ENCODE measurements at places on chromosomes 1 and 21.

- no peak for DNase-seq
Measured at GRCh38 chr1:232483826-232484225, 146.1 kb downstream of the SIPA1L2 start.

- DNase-seq = no peak
Measured at GRCh38 chr1:202811296-202812175, 782 bp downstream of the PCAT6 start.

DNA sequence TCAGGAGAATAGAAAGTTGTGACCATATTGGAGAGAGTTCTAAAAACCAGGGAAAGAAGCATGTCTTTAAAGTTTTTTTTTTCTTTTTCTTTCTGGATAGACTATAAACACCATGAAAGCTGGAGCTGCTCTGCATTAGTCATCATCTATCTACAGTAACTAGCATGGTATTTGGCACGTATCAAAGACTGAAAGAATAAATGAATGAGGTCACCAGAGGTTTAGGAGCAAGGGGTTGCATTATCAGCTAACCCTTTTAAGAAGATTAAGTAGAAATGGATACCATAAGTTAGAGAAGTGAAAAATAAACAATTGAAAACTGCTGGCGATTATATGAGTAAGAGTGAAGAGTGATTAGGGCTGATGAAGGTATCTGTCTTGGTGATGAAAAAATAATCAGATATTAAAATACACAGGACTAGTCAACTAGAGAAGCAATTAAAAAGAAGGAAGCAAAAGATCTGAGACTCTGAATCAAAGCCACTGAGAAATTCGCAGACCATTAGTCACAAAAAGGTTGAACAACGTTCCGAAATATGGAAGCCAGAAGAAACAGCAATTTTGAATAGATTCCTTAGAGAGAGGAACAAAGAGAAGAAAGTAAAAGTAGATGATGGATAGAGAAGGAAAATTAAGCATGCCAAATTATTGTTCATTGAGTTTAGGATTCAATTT is 536.4 kb downstream of the DPYD start:
- DNase-seq = no peak

GRCh38 chr1:40092241-40092640 is 4.8 kb downstream of the PPT1 start:
- no peak for DNase-seq

DNA sequence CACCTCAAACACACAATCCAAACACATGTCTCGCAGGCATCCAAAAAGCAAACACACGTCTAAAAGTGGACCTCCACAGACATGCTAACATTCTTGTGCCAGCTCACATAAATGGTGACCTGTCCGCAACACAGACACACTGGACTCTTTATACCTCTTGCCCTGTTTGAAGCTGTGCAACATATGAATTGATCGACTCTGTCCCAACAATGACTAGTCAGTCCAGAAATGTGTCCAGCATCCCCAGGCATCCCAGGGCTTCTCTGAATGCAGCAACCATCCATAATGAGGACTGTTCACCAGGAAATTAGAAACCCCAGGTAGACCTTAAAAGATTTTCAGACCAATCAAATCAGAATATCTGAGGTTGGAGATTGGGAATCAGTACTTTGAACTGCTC is 3.2 kb downstream of the DDR2 start:
- DNase-seq = no peak

DNA sequence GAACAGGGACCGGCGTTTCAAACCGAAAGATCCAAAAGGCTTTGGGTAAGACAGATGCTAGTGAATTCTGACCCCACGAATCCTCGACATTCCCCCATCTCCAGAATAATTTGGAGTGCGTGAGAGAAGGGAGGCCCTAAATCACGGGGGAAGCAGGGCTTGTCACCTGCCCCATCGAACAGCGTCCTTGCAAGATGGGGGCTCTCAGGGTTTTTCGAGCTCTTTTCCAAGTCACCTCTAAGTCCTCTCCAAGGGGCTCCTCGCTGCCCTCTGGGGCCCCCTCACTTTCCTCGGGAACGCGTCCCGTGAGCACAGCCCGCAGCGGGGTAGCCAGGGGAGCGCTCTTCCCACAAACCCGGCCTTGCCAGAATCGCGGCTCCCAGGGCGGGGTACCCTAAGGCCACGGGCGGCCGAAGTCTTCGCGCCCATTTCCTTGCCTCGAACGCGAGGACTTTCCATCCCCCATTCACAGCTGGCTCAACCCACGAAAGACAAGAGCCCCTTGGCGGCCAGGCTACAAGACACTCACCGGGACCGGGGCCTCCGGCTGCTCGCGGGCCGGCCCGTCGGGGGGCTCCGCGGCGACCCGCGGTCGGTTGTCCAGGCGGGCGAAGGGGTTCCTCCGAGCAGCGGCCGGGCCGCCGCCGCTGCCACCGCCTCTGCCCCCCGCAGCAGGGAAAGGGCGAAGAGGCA is 546 bp downstream of the DONSON start:
- DNase-seq = no peak

- no peak for DNase-seq
Measured at GRCh38 chr1:37175666-37176215, 141.4 kb upstream of the GRIK3 start.

GRCh38 chr1:2345297-2346075 is 45.9 kb downstream of the MORN1 start:
- no peak for DNase-seq

GRCh38 chr1:237126180-237126579 is 84.2 kb downstream of the RYR2 start:
- DNase-seq = no peak

DNA sequence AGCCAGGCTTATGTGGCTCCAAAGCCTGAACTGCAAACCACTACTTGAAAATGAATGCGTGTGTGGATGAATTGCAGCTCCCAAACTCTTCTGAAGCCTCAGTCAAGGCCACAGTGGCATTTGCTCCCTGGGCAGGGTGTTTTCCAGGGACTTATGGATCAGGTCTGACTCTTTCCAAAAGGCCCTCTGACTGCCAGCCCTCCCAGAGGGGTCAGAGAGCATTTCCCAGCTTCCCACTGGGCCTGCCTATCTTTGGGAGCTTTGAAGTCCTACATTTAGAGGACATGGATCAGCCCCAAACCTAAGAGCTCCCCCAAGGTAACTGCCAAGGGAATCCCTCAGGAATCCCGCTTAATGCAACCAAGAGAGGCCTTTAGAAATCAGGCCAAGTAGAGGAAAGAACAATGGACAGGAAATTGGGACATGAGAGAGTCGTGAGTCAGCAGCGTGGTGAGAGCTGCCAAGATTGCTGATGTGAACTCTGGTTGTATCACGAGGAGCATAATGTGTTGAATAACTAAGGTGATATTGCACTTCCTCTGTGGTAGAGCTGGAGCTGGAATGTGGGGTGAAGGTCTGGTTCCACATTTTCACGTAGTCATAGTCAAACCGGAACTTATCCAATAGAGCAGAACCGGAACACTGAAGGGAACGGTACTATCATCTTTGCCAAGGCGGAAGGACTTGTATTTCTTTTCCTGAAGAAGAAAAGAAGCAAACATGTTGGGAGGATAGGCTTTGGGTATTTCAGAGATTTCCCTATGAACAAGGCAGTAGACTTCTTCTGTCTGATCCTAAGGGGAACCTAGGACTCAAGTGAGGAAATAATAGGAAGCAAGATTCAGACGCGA is 99.4 kb upstream of the JUN start:
- DNase-seq = no peak

- no peak for DNase-seq
Measured at GRCh38 chr1:146032631-146033219, 11.2 kb upstream of the HJV start.

DNA sequence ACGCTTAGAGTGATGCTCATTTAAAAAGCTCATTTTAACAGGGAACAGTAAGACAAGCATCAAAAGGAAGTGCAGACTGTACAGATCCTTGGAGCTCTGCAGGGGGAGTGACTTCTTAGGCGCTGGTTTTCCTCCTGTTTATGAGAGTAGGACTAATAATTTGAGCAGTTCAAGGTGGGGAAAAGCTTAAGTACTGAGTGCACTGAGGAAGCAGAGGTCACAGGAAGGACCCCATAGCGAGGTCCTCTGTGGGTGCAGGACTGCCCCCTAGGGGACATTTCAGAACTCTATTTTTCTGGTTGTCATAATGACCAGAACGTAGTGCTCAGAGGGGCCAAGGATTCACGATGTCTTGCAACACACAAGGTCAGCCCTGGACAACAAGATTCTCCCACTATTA is 112.1 kb downstream of the HLCS start:
- DNase-seq = no peak

GRCh38 chr1:150995896-150996295 is 10.8 kb downstream of the MINDY1 start:
- DNase-seq = no peak

DNA sequence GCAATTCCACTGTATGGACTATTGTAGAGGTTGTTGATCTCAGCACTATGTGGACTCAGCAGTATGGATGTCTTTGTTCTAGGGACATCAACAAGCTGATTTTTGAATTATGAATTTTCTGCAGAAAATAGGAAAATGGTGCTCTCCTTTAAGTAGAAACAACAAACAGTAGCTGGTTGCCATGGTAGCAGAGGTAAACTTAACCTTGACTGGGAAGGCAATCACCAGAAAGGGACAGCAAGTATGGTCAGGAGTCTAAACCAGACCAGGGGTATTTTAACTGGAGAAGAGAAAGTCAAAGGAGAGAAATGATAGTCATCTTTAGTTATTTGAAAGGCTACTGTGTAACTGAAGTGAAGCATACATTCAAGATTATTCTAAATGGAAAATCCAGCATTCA is 22.3 kb downstream of the WLS start:
- no peak for DNase-seq

- DNase-seq = no peak
Measured at GRCh38 chr1:9665193-9665592, 13.7 kb downstream of the PIK3CD start.

- no peak for DNase-seq
Measured at GRCh38 chr21:14672466-14672865, 126.4 kb upstream of the SAMSN1 start.

GRCh38 chr21:39148975-39149374 is 34.3 kb downstream of the PSMG1 start:
- DNase-seq = no peak

- DNase-seq = no peak
Measured at GRCh38 chr1:239655023-239655422, 268.7 kb downstream of the CHRM3 start.

DNA sequence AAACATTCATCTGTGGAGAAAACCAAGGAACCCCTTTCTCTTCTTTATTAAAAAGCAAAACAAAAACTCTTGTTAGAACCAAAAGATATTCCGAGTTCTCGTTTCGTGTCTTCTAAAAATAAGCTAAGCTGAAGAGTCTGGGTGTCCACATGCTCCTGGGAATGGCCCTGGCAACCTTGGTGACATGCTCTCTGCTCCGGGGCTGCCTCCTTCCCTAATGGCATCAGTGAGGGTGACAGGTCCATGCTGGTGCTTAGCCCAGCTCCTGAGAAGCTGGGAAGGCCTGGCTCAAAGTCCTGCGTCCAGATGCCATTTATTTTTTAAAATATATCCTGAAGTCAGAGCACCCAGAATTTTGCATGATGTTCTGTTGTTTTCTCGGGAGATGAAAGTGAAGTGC is 24.6 kb upstream of the TRAPPC10 start:
- no peak for DNase-seq

DNA sequence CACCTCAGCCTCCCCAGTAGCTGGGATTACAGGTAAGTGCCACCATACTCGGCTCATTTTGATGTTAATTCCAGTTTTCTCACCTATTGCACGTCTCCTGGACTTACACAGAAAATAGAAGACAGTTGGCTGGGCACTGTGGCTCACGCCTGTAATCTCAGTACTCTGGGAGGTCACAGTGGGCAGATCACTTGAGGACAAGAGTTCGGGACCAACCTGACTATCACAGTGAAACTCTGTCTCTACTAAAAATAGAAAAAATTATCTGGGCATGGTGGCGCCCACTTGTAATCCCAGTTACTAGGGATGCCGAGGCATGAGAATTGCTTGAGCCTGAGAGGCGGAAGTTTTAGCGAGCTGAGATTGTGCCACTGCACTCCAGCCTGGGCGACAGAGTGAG is 44.1 kb downstream of the DYRK1A start:
- DNase-seq = no peak

DNA sequence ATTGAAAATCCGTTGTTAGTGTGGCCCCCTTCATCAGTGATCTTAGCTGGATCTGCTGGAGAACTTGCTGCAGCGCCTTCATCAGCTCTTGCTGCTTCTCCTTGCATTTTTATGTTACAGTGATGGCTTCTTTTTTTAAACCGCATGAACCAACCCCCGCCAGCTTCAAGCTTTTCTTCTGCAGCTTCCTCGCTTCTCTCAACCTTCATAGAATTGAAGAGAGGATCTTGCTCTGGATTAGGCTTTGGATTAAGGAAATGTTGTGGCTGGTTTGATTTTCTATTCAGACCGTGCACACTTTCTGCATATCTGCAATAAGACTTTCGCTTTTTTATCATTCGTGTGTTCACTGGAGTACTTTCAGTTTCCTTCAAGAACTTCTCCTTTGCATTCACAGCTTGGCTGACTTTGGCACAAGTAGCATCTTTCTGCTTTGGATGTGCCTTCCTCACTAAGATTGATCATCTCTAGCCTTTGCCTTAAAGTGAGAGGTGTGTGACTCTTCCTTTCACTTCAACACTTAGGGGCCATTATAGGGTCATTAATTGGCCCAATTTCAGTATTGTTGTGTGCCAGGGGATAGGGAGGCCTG is 13.1 kb downstream of the RNF187 start:
- no peak for DNase-seq

GRCh38 chr1:37038227-37039093 is 4.1 kb upstream of the GRIK3 start:
- no peak for DNase-seq

DNA sequence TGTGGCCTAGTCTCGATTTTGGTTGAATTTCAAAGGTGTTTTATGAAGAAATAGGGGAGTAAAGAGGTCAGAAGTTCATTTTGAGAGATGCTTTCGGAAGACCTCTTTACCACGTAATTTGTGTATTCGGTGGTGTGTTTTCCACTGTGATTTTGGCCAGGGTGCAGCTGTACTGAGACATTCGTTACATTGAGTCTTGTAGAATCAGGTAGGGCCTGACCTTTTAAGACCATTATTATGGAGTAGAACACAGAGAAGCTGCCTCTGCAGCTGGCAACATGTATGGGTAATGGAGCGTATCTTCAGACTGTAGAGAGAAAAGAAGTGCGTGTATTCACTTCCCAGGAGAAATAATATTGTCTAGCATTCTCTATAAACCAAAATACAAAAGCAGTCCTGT is 326.5 kb downstream of the PDE4B start:
- no peak for DNase-seq

- no peak for DNase-seq
Measured at GRCh38 chr1:43887748-43888147, 45.9 kb upstream of the ARTN start.

- no peak for DNase-seq
Measured at GRCh38 chr1:182169203-182169602, 107.7 kb upstream of the ZNF648 start.

GRCh38 chr1:44283524-44284173 is 70.4 kb downstream of the DMAP1 start:
- no peak for DNase-seq

- DNase-seq = no peak
Measured at GRCh38 chr1:199791495-199791894, 236.0 kb upstream of the NR5A2 start.

- DNase-seq = no peak
Measured at GRCh38 chr1:208850442-208850841, 606.3 kb upstream of the PLXNA2 start.

- DNase-seq = no peak
Measured at GRCh38 chr1:150567717-150568593, 11.5 kb downstream of the MCL1 start.

All from stimulated activated CD4-positive, alpha-beta T cell treated with anti-CD3 and anti-CD28 coated beads, Interleukin-12 subunit alpha, Interleukin-12 subunit beta, amount 100 ng/mL, for 4 hours (primary cell).